ENCODE measurements at places on chromosomes 16 and 17. TPM values are rescaled to one million over a fixed set of nuclear protein-coding genes. Genes with fewer than 3 reads are reported as not detected.
A peak's percentile ranks its signal among the peaks of the same experiment; 100 is the strongest.

The MT4 gene
- total RNA-seq = not detected

- no peak overlapping the region for H3K27ac ChIP-seq
- no peaks in the 10 kb centered on the region for H3K27me3 ChIP-seq
- H3K4me3 ChIP-seq = no peak overlapping the region
- H3K4me1 ChIP-seq = no peaks in the 10 kb centered on the region
Measured at GRCh38 chr16:14172200-14172809, 101.2 kb downstream of the MRTFB start.

The UBE2Z gene
- total RNA-seq = 47.4 TPM

The CCL14 gene
- total RNA-seq = 3.7 TPM

DNA sequence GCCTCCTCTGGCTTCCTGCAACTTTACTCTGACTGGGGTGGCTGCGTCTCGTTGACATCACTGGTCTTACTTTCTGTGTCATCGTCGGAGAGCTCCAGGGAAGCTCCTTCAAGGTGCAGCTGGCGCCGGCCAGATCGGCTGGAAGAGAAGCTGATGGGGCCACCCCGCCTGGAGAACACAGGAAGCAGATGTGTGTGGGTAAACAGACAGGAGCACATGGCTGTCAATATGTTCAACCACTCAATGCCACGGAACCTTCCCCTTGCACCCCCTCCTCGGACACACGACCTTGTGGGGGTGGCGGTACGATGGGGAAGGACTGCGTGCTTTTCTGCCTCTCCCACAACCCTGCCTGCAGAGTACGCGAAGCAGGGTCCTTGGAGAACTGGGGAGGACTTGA is 40.1 kb downstream of the NDEL1 start:
- no peak overlapping the region for H3K4me3 ChIP-seq
- no peak for DNase-seq
- H3K27ac ChIP-seq = no peak overlapping the region
- peaks cover 20% of the 10 kb centered on the region for H3K4me1 ChIP-seq

The CRHR1 gene
- total RNA-seq = not detected

The GNG13 gene
- total RNA-seq = not detected

GRCh38 chr16:19239511-19240155 is 45.9 kb upstream of the CLEC19A start:
- H3K4me1 ChIP-seq = no peaks in the 10 kb centered on the region
- no peaks in the 10 kb centered on the region for H3K27me3 ChIP-seq
- no peak overlapping the region for H3K27ac ChIP-seq
- no peak overlapping the region for H3K4me3 ChIP-seq

The NOXO1 gene
- total RNA-seq = not detected

The HYDIN gene
- total RNA-seq = not detected

DNA sequence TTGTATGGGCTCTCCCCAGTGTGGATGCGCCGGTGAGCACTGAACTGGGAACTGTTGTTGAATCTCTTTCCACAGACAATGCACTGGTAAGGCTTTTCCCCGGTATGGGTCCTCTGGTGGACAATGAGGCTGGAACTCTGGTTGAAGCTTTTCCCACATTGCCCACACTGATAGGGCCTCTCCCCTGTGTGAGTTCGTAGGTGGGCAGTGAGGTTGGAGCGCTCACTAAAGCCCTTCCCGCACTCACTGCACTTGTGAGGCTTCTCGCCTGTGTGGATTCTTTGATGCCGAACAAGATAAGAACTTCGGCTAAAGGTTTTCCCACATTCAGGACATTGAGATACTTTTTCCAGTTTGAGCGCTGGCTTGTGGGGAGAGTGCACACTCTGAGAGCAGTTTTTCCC is 17.8 kb downstream of the ZSCAN32 start:
- H3K36me3 ChIP-seq = peaks cover 39% of the 10 kb centered on the region
- no peaks in the 10 kb centered on the region for H3K4me1 ChIP-seq
- no peak overlapping the region for H3K27ac ChIP-seq
- no peaks in the 10 kb centered on the region for H3K27me3 ChIP-seq
- no peak overlapping the region for H3K4me3 ChIP-seq

The NPIPA7 gene
- total RNA-seq = not detected

- H3K4me1 ChIP-seq = no peaks in the 10 kb centered on the region
- no peak overlapping the region for H3K4me3 ChIP-seq
- no peak overlapping the region for H3K27ac ChIP-seq
- no peaks in the 10 kb centered on the region for H3K36me3 ChIP-seq
- no peak for DNase-seq
Measured at GRCh38 chr16:9203956-9204355, 112.5 kb downstream of the HAPSTR1 start.

GRCh38 chr16:3444032-3444388 is 530 bp downstream of the NAA60 start:
- H3K4me3 ChIP-seq = peak overlapping the region; percentile 53
- peak overlapping the region; percentile 81 for H3K27ac ChIP-seq
- no peaks in the 10 kb centered on the region for H3K27me3 ChIP-seq
- peaks cover 36% of the 10 kb centered on the region for H3K36me3 ChIP-seq

DNA sequence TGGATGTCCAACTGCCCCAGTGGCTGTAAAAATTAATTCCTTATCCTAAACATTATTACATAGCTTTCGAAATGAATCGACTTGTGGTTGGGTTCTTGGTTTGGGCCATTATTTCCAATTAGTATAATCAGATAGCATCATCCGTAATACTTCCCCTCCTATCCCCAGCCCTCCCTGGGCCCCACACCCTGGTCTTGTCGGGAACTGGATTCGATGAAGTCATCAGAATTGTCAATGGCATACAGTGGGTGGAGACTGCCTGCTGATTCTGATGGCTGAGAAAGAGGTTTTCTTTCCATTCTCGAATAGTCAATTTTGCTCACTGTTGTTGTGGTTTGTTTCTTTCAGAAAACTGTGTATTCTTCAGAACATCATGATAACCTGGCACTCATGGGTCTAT is 395.1 kb downstream of the SEC14L1 start:
- H3K4me3 ChIP-seq = no peak overlapping the region
- no peaks in the 10 kb centered on the region for H3K36me3 ChIP-seq
- no peak for DNase-seq

DNA sequence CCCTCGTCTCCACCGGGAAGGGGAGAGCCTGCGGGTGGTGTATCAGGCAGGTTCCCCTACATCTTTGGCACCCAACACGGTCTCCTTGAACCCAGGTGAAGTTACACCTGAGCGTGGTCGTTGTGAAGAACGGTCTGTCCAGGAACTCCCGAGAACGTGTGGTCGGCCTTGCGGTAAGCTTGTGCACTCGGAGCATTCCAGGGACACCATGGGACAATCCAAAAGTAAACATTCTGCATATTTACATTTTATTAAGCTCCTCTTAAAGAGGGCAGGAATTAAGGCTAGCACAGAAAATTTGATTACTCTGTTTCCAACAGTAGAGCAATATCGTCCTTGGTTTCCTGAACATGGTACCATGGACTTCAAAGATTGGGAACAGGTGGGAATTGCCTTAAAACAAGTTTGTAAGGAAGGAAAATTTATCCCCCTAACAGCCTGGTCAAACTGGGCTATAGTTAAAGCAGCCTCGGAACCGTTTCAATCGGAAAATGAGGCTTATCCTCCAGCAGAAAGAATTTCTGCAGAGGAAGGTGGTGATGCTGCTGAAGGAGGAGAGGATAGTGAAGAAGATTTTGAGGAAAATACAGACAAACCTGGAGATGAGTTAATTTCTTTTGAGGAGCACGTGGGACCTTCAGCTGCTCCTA is 18.2 kb downstream of the ALOX15B start:
- H3K4me3 ChIP-seq = peak overlapping the region; percentile 17
- H3K27ac ChIP-seq = peak overlapping the region; percentile 86
- H3K4me1 ChIP-seq = peaks cover 33% of the 10 kb centered on the region
- peaks cover 55% of the 10 kb centered on the region for H3K27me3 ChIP-seq
- no peaks in the 10 kb centered on the region for H3K36me3 ChIP-seq

DNA sequence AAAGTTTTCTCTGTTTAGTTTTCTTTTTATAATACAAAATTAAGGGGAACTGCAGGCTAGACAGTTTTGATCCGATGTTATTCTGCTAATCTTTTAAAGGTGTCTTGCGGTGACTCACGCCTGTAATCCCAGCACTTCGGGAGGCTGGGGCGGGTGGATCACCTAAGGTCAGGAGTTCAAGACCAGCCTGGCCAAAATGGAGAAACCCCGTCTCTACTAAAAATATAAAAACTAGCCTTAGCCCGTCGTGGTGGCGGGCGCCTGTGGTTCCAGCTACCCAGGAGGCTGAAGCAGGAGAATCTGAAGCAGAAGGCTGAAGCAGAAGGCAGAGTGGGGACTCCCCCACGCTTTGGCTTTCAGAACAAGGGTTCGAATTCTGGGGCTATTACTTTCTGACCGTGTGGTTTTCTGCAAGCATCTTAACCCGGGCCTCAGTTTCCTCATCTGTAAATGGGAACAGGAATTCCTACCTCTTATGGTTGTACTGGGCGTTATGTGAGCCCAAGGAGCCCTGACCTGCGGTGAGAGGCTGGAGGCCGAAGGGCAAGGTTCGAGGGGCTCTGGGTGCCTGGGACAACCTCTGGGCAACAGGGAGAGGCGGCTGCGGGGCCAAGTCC is 1.2 kb upstream of the KATNB1 start:
- no peaks in the 10 kb centered on the region for H3K27me3 ChIP-seq
- DNase-seq = no peak
- peak overlapping the region; percentile 87 for H3K27ac ChIP-seq

The ALDOA gene
- 875 TPM for total RNA-seq
